ENCODE measurements at places on chromosomes 12 and 14. TPM values are rescaled to one million over a fixed set of nuclear protein-coding genes. Genes with fewer than 3 reads are reported as not detected.

- no peak overlapping the region for H3K4me3 ChIP-seq
- no peak for DNase-seq
- H3K27me3 ChIP-seq = peaks cover 16% of the 10 kb centered on the region
- H3K4me1 ChIP-seq = peaks cover 5% of the 10 kb centered on the region
- no peaks in the 10 kb centered on the region for H3K36me3 ChIP-seq
Measured at GRCh38 chr12:109627633-109628032, 54.0 kb downstream of the MVK start.

GRCh38 chr14:104656014-104656714 lies 33.3 kb upstream of the INF2 start:
- H3K4me1 ChIP-seq = peaks cover 11% of the 10 kb centered on the region
- H3K36me3 ChIP-seq = peaks cover 3% of the 10 kb centered on the region
- H3K27ac ChIP-seq = no peak overlapping the region
- no peak for DNase-seq
- no peak overlapping the region for H3K4me3 ChIP-seq

DNA sequence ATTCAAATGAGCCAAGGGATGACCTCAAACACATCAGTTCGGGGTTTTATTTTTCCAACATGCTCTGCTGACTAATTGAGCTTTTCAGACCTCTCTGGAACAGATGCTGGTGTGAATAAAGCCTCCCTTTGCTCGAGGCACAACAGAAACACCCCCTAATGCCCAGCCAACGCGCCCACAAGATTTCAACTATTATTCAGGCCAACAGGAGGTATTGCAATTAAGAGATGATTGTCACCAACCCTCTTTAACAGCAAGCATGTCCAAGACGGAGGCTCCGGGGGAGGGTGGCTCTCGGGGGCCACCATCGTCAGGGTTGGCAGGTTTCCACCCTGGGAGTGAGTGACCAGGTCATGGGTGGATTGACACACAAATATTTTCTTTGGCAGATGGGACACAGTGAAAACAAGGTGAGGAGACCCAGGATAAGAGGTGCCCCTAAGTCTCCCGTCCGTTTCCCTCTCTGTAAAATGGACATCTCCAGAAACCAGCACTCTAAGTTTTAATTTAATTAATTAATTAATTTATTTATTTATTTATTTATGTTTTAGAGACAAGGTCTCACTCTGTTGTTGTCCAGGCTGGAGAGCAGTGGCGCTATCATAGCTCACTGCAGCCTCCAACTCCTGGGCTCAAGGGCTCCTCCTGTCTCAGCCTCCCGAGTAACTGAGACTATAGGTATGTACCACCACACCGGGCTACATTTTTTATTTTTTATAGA lies 56.1 kb downstream of the MAP1LC3B2 start:
- no peaks in the 10 kb centered on the region for H3K36me3 ChIP-seq
- no peak overlapping the region for H3K27ac ChIP-seq
- H3K4me1 ChIP-seq = no peaks in the 10 kb centered on the region

DNA sequence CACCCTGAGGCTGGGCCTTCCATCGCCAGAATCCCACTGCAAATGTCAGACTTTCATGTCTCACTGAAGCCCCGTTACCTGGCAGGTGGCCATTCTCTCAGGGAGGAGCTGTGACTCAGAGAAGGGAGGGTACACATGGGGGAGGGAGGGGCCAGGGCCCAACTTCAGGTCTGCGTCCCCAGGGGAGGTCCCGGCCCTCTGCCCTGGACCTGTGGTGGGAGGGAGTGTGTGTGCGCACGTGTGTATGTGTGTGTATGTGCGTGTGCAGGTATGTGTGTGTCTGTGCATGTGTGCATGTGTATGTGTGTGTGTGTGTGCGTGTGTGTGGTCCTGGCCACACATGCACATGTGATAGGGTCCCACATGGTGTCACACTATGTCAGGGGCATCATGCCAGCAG lies 50.9 kb downstream of the MVK start:
- no peak for DNase-seq
- H3K36me3 ChIP-seq = no peaks in the 10 kb centered on the region
- peaks cover 9% of the 10 kb centered on the region for H3K4me1 ChIP-seq
- peaks cover 37% of the 10 kb centered on the region for H3K27me3 ChIP-seq

DNA sequence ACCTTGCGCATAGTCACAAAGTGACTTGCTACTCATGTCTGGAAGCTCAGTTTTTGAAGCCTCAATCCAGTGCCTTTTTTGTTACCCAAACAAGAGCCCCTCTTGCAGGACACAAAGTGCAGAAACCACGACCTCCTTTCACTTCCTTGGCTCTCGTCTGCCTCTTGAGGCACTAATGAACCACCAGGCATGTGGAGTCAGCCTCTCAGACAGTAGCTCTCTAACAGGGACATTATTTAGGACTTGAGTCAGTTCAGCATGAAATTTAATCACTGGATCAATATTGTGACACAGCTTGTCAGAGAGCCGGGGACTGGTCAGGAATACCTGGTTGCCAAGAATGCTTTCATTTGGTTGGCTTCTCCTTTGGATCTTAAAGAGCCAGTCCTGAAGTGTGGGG lies 46.7 kb downstream of the HSPB8 start:
- no peaks in the 10 kb centered on the region for H3K36me3 ChIP-seq
- peaks cover 5% of the 10 kb centered on the region for H3K27me3 ChIP-seq
- H3K4me1 ChIP-seq = no peaks in the 10 kb centered on the region
- DNase-seq = no peak
- no peak overlapping the region for H3K27ac ChIP-seq
- no peak overlapping the region for H3K4me3 ChIP-seq

The ACRBP gene
- total RNA-seq = 5.2 TPM

- no peak overlapping the region for H3K27ac ChIP-seq
- no peak overlapping the region for H3K4me3 ChIP-seq
- H3K27me3 ChIP-seq = no peaks in the 10 kb centered on the region
- H3K36me3 ChIP-seq = peaks cover 1% of the 10 kb centered on the region
- H3K4me1 ChIP-seq = no peaks in the 10 kb centered on the region
Measured at GRCh38 chr12:12764824-12765223, 20.6 kb upstream of the APOLD1 start.

The LRIG3 gene
- total RNA-seq = 0.19 TPM

The NPAS3 gene
- total RNA-seq = not detected

The FAM222A gene
- 0.53 TPM for total RNA-seq

DNA sequence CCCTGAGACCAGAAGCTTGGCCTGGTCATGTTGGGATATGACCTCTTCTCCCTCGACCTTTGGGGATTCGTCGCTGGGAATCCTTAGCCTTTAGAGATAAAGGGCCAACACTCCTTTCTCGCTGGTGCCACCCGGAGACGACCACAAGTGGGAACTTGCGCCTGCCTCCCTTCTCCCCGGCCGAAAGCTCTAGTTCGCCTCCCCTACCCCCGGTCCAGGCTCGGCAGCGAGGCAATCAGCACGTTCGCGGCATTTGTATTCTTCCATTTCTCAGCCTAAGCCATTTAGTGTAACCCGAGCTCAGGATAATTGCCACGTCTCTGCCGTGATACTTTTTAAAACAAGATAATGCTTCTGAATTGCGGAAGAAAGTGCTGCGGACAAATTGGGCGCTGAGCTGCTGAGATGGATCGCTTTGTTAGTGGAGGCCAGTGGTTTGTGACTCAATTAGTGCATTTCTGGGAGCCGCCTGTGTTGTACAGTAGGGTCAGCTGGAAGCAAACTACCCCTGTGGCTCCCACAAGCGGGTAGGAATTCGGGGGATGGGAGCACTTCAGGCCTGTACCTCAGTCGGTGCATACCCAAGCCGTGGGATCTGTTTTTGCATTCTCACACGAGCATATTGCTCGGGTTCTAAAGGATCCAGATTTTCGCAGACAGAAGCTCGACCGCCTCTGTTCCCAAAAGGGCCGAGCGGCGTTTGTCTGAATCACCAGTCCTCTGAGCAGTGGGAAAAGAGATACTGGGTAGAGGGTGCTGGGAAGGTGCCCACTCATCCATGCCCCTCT lies 6.8 kb upstream of the SIX1 start:
- H3K36me3 ChIP-seq = no peaks in the 10 kb centered on the region
- peak overlapping the region; percentile 83 for H3K4me3 ChIP-seq
- no peak overlapping the region for H3K27ac ChIP-seq
- peak; percentile 14 for DNase-seq
- H3K27me3 ChIP-seq = peaks cover 81% of the 10 kb centered on the region

DNA sequence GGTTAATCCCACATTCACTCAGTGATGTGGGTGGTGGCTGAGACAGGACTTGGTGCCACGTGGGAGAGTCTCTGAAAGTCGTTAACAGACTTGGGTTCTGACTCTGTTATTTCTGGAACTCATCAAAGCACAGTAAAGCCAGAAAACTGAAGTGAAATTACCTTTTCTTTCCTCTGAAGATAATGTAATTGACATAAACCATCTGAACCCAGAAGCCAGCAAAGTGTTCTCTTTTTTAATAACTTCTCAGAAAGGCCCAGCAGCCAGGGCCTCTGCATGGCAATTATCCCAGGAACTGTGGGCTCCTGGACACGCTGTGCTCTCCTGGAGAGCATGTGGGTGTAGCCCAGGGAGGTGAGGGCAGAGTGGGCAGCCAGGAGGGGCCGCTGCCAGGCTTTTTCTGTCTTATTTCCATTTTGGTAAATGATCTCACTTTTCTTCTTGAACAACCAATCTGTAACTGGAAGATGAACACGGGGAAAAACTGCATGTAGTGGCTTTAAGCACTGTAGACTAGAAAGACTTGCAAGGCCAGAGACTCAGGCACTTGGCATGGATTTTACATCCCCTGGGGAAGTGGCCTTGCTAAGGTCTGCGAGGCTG lies 444.1 kb upstream of the TMEM132C start:
- no peak overlapping the region for H3K27ac ChIP-seq
- no peaks in the 10 kb centered on the region for H3K36me3 ChIP-seq
- no peak overlapping the region for H3K4me3 ChIP-seq
- H3K27me3 ChIP-seq = no peaks in the 10 kb centered on the region

GRCh38 chr12:53005215-53005985 lies 856 bp upstream of the EIF4B start:
- peak overlapping the region; percentile 70 for H3K27ac ChIP-seq

All from activated T-cell treated with anti-CD3 and anti-CD28 coated beads, Interleukin-2, amount 50 U/mL, for 72 hours (primary cell).